NCI-H1694 treated with DMSO at 0.1 percent for 48 hours (cell line): ENCODE measurements at places on chromosomes 11 and 22.

GRCh38 chr11:126317756-126318573 lies 14.1 kb downstream of the DCPS start:
- no peak for DNase-seq

- no peak for DNase-seq
Observed at GRCh38 chr11:120386774-120387371, 50.7 kb downstream of the ARHGEF12 start.

DNA sequence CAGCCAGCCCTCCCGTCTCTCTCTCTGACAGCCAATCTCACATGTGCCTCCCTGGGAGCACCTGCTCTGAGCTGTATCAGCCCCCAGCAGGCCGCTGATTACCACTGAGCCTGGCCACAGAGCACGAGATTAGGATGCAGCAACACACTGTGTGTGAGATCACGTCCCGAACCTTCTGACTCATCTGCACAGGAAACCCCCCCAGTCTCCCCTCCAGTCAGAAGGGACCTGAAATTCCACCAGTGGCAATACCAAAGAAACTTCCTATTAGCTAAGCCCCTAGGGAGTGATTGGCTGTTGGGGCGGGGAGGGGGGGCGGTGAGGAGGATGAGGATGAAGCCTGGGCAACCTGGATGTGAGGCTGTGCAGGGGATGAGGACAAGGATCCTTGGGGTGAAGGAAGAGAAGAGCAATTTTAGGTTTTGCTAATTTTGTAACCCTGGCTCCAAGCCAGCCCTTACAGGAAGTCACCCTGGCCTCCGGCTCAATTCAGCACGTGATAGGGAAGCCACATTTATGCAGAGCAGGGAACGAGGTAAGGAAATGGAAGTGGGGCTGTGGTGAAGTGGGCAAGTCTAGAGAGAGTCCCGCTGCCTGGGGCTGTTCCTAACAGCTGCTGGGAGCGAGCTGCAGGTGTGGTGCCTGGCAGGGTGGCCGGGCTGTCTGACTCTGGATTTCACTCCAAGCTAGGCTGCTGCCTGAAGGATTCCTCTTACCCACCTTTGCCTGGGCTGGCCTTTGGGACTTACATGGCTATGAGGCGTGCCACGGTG lies 1.9 kb downstream of the SLC43A3 start:
- DNase-seq, result peak; percentile 8

DNA sequence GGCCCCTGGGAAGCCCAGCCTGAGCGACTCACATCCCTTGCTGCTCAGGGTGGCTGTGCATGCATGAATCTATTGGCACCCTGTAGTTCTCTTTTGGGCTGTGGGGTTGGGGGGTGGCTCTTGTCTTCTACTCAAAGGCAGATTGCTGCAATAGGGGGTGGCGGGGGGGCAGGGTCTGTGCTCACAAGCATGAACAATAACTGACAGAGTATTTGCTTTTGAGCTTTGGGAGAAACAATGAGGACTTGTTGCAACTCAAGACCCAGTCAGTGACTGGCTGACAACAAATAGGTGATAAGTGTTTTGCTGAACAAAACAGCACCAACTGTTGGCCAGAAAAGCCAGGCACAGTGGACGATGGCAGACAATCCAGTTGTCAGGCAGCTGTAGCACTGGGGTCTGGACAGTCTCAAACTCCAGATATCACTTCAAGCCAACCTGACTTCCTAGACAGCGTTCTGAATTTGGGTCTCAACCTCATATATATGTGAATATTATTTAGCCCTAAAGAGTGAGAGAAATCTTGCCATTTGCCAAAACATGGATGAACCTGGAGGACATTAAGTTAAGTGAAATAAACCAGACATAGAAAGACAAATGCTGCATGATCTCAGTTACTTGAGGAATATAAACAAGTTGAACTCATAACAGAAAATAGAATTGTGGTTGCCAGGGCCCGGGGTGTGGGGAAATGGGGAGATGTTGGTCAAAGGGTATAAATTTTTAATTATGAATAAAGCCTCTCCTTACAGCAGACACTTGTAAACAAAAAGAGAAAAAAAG lies 61.7 kb downstream of the ME3 start:
- DNase-seq, result no peak

GRCh38 chr11:130070846-130071200 lies 1.1 kb downstream of the APLP2 start:
- no peak for DNase-seq

DNA sequence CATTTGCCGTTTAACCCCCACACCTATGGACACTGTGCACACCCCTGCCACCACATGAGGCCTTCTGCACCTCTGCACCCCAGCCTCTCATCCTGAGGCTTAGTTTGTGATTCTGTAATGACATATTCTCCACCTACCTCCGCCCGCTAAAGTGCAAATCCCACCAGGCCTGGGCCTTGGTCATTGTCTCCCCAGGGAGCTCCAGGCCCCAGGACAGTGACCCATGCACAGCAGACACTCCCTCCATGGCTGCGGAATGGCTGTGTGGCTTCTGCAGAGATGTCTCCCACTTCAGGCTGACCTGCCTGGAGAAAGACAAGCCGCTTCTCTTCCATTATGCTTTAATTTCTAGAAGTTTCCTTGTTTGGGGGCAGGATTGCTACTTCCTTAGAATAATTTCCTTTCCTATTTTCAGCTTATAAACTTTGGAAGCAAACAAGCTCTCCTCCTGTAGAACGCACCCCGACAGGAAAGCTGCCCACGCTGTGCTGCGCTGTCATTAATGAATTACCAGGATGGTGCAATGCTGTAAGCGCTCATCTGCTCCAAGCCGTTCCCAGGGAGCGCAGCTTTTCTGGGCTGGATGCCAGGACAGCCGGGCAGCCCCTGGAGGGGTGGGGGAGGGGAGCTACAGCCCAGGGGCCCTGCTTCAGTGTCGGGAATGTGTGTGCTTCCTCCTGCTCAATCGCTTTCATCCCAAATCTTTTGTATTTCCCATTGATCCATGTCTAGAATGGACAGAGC lies 618.0 kb downstream of the BRD1 start:
- DNase-seq, result peak; percentile 87

- DNase-seq, result no peak
Observed at GRCh38 chr22:44131412-44131811, 49.3 kb upstream of the PARVG start.

DNA sequence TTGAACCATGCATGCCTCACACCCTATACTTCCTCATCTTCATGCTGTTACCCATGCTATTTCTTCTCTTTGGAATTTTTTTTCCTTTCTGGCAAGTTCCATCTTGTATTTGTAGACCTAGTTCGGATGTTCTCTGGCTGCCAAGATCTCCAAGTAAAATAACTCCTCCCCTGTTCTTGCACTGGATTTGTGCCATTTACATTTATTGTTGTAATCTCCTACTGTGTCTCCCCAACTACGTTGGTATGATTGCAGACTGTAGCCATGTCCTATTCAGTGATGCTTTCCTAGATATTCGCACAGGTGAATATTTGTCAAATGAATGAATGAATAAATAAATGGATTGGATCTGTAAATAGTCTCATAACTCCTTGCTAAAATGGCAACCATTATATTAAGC lies 546.0 kb downstream of the MN1 start:
- no peak for DNase-seq

DNA sequence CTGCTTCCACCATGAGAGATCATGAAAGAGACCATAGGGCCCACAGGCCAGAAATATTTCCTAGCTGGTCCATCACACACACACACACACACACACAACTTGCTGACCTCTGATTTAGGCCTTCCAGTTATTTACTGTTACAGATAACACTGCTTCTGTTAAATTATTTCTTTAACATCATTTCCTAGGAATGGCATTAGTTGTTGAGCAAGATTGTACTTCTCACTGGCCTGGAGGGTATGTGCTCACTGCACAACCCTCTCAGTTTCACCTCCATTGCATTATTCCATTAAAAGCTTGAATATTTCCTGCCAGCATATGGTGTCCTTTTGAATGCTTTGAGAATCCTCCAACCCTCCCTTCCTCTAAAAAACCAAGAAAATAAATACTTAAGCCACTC lies 104.4 kb downstream of the MICAL2 start:
- DNase-seq, result no peak

GRCh38 chr11:2574043-2574552 lies 125.7 kb downstream of the KCNQ1OT1 start:
- DNase-seq, result no peak

GRCh38 chr11:107689317-107690202 lies 22.3 kb downstream of the SLN start:
- peak; percentile 16 for DNase-seq

DNA sequence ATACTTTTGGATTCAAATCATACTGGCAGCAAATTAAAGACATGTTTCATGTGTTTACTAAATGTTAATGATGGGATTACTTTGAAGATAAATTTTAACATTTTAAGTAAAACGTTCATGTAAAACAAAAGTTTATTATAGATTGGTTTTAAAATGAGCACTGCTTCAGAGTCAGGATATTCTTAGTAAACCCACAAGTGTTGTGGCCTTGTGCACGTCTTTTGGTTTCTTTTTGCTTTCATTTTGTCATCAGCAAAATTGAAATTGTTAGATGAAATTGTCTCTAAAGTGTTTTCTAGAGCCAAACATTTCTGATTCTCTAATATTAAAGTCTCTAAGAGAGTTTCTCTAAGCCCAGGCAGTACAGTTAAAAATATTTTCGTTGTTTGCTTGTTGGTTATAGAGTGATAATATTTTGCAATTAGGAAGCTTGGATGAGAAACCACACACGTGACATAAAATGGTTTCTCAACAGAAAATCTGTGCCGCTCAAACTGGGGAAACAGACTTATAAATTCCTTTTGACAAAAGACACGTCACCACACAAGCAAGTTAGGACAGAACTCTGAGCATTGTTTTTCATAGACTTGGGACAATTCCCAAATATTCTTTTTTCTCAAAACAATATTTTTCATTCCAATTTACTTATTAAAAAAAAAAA lies 164.4 kb downstream of the TEAD1 start:
- DNase-seq, result no peak

- no peak for DNase-seq
Observed at GRCh38 chr11:100629671-100630070, 57.4 kb upstream of the ARHGAP42 start.

DNA sequence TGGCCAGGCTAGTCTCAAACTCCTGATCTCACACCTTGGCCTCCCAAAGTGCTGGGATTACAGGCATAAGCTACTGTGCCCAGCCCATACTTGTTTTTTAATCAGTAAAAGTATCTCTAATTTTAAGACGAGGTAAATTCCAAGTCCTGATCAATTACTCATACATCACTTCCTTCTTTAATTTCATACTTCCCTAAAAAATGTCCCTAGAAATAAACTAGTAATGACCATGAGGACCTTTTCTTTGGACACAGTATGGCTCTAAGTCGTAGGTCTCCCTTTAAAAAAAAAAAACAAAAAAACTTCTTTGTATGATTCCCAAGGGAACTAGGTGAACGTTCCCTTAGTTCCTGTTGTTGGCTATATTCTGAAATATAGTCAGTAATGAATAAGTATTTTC lies 29.8 kb downstream of the NUP98 start:
- DNase-seq, result no peak

DNA sequence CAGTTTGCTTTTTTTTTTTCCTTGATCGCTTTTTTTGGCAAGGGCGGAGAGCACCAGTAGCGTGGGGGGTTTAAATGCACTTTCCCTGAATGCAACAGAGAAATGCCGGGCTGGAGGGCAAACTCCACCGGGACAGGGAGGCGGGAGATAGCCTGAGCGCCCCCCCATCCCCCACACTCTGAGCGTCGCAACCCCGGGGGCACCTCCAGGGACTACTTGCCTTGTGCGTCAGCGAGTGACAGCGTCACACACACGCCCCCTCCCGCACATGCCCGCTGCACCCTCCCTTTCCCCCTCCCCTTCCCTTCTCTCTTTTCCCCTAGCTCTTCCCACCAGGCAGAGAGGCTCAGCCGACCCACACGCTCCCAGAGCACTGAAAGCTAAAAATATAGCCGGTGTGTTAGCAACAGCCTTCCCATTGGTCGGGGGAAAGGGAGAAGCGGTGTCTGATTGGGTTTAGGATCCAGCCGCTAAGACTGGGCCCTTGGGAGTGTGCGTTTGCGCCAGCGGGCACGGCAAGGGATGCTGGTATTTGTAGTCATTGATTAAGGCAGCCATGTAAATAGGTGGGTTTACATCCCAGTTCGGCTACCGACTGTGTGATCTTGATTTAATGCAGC lies 1.7 kb upstream of the TOB2 start:
- peak; percentile 99 for DNase-seq

DNA sequence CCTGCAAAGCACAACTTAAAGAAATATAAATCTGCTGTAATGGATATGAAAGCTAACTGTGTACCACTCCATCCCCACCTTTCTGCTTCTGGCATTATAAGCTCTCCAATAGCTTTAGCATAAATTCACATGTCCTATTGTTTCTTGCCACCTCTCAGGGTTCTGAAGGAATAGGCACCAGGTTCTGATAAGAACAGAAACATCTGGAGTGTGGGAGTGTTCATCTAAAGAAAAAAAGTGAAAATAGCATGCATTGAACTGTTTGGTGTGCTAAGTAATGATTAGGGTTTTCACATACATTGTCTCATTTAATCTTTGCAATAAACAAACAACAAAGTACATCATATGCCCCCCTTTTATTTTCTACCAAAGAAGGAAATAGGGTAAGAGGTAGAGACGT lies 72.3 kb downstream of the FAM76B start:
- DNase-seq, result no peak

DNA sequence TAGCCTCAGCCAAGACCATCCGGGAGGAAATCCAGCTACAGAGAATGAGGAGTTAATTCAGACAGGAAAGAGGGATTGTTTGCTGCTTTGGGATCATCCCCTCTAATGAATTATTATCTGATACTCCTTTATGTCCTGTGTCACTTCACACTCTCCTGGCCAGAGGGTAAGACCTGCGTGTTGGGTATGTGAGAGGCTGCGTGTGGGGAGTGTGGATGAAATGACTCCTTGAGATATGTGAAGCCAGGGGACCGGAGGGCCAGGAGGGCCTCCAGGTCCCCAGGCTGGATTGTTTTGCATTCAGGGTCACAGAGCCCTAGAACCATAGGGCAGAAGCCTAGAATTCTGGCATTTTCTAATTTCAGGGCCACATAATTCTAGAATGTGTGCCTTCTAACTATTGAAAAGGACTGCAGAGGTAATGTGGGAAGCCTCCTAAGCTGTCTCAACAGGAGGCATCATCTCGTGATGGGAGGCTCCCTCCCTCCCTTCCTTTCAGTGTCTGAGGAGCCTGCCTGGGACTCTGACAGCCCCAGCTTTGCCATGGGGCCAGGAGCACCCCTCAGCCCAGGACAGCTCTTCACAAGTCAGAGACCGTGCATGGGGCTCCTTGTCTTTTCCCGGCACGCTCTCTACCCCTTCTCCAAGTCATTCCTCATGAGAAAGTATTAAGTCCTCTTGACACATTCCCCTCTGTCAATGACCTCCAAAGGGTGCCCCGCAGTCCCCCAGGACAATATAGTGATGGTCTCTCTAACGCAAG lies 3.7 kb downstream of the TPBGL start:
- no peak for DNase-seq

DNA sequence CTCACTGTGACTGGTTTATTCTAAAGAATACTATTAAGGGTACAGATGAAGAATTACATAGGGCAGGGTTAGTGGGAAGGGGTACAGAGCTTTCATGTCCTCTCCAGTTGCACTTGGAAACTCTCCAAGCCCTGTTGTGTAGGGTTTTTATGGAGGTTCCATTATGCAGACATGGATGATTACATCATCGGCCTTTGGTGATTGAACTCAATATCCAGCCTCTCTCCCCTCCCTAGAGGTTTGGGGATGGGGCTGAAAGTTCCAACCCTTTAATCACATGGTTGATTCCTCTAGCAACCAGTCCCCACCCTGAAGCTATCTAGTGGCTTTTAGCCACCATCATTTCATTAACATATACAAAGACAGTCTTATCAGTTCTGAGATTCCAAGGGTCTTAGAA lies 472.6 kb downstream of the BUD13 start:
- no peak for DNase-seq

GRCh38 chr22:18157714-18158028 lies 7.7 kb downstream of the USP18 start:
- DNase-seq, result no peak

GRCh38 chr11:77127920-77128691 lies at the start of gene MYO7A:
TSS of gene MYO7A (plus strand) at chr11:77128246. CDS start at chr11:77130635, 2,389 bp downstream.
- DNase-seq, result no peak
